DMS153 (cell line): ENCODE measurements at places on chromosomes 4 and X.

DNA sequence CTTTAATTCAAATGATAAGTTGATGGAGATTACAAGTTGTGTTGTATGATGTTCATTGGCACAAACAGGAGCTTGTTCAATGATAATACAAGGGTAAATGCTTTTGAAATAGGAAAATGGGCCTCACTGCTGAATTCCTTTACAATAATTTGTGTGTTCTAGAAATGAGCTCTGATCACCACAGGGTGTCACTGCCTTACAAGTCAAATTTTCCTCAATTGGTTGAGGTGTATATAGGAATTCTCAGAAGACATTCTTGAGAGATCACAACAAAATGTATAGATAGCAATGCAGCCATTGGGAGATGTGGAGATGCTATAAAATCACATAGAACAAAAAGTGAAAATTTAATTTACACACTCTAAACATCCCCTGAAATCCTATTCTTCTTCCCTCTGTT, 49.6 kb downstream of the KLF8 start:
- DNase-seq: no peak

DNA sequence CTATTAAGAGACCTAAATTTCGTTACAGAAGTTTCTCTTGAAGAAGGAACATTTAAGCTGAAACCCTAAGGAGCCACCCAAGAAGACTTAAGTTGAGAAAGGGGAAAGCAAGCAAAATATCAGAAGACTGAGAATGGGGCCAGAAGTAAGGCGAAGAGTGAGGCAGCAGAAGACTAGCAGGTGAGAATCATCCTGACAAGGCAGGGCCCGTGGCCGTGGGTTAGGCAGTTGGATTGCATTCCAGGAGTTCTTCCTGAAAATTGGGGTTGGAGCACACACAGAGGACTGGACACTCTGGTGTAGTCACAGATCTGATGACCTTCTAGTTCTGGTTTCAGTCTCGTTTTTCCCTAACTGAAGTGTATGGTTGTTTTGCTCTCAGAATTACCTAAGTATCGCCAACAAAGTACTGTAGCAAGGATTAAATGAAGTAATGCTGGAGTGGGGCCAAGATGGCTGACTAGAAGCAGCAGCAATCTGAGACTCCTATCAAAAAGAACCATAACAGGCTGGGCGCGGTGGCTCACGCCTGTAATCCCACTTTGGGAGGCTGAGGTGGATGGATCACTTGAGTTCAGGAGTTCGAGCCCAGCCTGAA, 94.4 kb upstream of the GUCY1A1 start:
- no peak for DNase-seq

GRCh38 chrX:129981752-129982299, 609 bp upstream of the BCORL1 start:
- no peak for DNase-seq

GRCh38 chr4:168484626-168485025, 4.3 kb upstream of the DDX60L start:
- DNase-seq: peak; percentile 27

GRCh38 chr4:35884714-35885480, 359.4 kb downstream of the ARAP2 start:
- no peak for DNase-seq

DNA sequence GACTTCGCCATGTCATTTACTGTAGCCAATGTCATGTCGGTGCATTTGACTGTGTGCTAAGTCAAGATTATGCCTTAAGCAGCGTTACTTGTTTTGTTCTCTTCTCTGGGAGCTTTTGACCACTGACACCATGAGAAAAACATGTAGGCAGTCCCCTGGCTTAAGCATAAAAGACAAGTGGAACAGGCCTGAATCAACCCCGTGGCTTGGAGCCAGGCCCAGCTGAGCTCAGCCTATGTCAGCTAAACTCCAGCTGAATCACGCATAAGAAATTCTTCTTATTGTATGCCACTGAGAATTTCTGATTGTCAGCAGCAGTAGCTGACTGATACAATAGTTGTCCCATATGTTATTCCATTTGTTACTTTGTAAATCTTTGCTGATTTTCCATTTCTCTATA, 261.9 kb downstream of the CBLL2 start:
- no peak for DNase-seq

DNA sequence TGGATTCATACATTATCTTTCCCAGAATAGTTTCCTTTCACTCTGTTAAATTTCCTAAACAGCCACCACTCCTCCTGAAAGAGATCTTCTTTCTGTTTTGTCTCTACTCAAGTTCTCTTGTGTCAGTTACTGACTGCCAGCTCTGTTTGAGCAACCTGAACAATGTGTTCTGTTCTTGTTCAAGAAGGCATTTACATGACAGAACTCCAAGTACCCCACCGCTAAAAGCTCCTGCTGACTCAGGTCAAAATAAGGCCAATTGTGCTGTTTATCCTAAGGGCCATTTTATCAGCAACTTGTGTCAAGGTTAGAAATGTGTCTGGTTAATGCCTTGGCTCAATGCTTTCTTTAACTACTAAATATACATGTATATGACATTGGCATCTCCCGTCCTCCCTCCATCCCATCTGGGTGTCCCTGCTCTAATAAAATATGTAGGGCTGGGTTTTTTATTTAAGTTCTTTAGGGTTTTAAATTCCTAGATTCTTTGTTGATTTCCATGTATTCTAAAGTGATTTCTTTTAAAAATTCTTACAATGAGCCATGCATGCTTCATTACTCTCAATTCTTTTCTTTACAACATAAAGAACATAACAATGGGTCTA, 144.3 kb upstream of the PAQR3 start:
- no peak for DNase-seq

DNA sequence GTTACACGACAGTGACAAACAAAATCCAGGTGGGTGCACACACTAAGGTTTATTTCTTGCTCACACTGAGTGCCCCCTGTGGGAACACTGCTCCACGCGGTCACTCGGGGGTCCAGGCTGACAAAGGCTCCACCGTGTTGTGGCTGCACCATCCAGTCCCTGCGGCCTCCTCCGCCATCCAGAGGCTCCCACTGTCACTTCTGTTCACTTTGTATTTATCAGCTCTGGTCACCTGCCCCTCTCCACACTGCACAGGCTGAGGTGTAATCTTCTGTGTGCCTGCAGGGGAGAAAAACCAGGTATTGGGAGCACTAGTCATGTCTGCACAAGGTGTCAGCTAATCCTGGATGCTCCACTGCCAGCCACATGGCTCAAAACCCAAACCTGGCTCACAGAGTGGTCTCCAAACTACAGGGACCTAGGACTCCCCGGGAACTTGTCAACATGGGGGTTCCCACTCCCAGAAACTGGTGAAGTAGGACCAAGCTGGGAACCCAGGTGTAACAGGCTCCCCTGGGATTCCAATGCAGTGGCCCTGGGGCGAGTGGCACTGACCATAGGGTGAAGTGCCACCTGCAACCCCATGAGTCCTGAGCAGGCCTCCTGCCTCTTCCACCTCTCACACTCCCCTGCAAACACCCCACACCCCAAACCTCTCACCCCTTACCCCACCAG, 25.5 kb downstream of the HMX1 start:
- no peak for DNase-seq

DNA sequence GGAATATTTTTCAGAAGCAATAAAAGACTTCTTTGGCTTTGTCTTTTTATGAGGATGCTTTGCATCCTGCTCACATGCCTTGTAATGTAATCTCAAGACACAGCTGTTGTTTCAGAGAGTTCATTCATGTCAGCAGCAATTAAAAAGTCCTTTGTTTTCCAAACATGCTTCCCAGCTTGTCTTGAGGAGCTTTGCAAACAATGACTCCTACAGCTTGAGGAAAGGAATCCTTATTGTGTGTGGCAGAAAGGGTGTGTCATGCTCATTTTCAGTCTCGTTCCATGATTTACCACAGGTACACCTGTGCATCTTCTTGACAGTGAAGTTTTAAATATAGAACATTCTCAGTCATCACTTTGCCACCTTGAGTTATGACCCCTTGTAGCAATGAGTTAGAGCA, 139.2 kb upstream of the AADAT start:
- no peak for DNase-seq

DNA sequence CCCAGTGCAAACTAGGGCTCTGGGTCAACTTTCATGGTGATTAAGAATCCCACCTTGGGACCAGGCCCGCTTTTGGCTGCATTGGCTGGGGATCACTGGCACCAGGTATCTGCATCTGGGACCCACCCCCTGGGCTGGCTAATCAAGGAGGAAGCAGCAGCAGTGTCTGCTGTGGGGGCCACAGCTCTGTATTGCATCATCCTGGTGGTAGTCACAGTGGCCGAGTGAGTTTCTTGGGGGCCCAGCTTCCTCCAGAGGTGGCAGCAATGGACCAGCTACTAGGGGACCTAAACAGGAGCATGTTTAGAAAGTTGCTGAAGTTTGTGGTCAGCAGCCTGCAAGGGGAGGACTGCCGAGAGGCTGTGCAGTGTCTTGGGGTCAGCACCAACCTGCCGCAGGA, 15.7 kb downstream of the LNX1 start:
- no peak for DNase-seq
